ENCODE measurements at places on chromosomes 1 and 21.

- no peak for DNase-seq
These were observed 78.7 kb downstream of the TYW3 start for GRCh38 chr1:74811436-74812179.

DNA sequence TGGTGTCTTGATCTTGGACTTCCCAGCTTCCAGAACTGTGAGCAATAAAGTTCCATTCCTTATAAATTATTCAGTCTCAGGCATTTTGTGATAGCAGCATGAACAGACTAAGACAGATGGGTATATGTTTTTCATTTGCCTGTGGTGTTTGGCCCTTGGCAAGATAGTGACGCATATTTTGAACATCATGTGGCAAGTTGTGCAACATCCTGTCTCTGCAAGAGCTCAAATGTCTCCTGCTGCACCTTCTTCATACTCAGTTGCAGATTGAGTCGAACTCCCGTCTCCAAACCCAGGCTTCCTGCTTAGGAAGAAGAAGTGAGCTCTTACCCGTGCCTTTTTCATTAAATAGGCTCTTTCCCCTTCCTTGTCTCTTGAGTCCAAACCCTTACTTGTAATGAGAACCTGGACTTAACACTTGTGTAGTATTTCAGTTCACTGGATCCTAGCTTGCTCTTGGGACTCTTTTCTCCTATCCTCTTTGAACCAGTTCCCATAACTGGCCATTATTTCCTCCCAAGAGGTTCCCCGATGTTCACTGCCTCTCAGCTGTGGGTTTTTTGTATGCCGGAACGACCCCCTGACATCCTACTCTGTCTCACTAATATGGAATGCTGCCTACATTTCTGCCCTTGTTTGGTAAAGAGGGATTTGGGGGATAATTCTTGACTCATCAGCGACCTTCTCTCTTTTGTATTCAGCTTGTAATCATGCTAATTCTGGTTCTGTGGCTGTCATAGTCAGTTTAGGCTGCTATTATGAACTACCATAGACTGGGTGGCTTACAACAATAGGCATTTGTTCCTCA lies 125.0 kb upstream of the KCNK2 start:
- DNase-seq = peak; percentile 18

- no peak for DNase-seq
These were observed 52.5 kb upstream of the FBXO28 start for GRCh38 chr1:224061436-224061835.

- DNase-seq = no peak
These were observed 103.8 kb downstream of the ADARB1 start for GRCh38 chr21:45178070-45178608.

DNA sequence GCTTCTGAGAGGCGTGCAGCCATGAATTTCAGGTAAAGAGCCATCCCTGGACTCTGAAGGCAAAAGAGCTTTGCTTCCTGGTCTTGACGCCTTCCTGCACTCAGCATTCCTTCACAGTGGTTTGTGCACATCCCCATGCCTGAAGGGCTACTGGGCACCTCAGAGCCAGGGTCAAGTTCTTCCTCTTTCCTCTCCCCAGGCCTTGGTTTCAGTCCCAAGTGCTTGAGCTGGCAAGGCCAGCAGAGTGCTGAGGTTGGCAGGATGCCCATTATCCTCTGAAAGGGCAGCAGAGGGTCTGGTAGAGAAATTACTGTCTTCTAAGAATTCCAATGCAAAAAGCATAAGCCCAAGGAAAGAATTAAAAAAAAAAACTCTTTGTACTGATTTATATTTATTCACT lies 1064.9 kb downstream of the TTLL7 start:
- no peak for DNase-seq

- DNase-seq = no peak
These were observed 1193.7 kb upstream of the ADGRL2 start for GRCh38 chr1:80607064-80607463.

- DNase-seq = no peak
These were observed 7.3 kb upstream of the DHCR24 start for GRCh38 chr1:54894271-54894670.

GRCh38 chr1:233113009-233113879 lies 162.8 kb downstream of the NTPCR start:
- DNase-seq = no peak

- no peak for DNase-seq
These were observed 16.2 kb downstream of the NT5C1A start for GRCh38 chr1:39655578-39656268.
